Activated CD8-positive, alpha-beta memory T cell treated with anti-CD3 and anti-CD28 coated beads for 1 hour (primary cell): ENCODE measurements at places on chromosomes 7 and 10.

- DNase-seq = no peak
Observed at GRCh38 chr7:103547451-103548284, 101.7 kb upstream of the SLC26A5 start.

DNA sequence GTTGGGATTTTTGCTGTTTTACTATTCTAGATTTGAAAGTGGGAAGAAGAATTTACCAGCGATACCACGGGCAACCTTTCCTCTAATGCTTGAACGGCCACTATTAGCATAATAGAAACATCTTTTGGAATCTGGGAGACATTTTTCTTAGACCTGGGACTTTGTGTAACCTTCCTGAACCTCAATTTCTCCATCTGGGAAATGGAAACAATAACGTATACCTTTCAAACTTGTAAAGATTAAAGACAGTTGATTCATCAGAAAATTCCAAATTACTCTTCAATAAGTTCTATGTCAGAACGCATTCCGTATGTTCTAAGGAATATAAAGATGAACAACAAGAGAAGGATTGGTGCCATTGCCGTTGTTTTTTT, 453 bp upstream of the RNLS start:
- DNase-seq = no peak

DNA sequence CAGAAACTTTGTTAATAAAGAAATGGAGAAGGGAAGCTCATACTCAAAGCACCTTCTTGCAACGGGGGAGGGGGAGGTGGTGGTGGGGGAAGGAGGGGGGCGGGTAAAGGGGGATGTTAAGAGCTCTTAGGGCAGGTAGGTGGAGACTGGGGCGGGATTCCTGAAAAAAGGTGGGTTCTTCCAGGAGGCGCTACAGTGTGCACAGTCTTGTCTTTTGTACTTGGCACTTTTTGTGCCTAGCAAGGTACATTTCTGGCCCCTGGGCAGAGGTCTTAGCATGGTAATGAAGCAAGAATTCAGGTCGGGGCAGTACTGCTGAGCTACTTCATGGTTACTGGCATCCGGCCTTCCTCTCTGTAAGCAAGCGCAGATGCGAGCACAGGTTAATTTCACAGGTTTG, 15.2 kb upstream of the LAMB4 start:
- DNase-seq = no peak

- no peak for DNase-seq
Observed at GRCh38 chr7:40763319-40764287, 628.8 kb downstream of the SUGCT start.

GRCh38 chr10:131849591-131850382, 51.0 kb upstream of the PPP2R2D start:
- DNase-seq = no peak

- no peak for DNase-seq
Observed at GRCh38 chr7:116214921-116215320, 4.6 kb downstream of the TES start.
